Left renal cortex interstitium (tissue), 4 donors: ENCODE measurements at places on chromosomes 5 and 9.

GRCh38 chr9:137175345-137175961, 3.6 kb upstream of the TMEM210 start:
- no peak for DNase-seq

GRCh38 chr5:158797498-158797845, 302.2 kb downstream of the EBF1 start:
- no peak for DNase-seq

DNA sequence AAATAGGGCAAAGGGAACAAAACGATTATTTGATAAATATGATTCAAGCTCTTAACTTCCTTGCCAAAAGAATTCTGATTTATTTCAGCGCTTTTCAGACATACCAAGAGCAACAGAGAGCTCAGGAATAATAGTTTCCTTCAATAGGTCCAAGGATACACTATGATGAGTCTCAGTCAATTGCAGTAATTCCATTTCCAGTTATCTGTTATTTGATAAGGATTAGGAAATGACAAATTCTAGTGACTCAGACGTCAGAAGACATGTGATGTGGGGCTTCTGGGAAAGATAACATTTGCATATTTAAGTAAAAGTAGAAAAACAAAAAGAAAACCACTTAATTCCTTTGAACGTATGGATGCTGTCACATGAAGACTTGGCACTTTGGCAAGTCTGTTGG, 1250.8 kb upstream of the CDH18 start:
- DNase-seq = no peak

- DNase-seq = no peak
These were observed 191.1 kb downstream of the BNC2 start for GRCh38 chr9:16679327-16679821.
